ENCODE measurements at places on chromosomes 4 and X.

DNA sequence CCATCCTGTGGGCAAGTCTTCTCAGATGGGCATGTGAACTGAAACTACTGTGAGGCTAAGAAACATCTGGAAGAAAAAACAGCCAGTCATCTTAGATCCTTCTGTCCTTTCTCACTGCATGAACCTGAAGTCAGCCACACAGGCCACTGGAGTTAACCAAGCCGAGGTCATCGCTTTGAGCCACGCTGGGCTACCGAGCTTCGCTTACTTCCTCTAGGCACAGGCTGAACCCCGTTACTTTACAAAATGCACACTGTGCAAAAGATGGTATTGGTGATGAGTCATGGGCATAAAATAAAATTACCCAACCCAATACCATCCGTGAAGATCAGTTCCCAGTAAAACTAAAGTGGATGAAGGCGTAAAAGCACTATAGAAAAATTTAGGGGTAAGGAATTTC, 86.2 kb downstream of the MTMR1 start:
- DNase-seq: no peak

DNA sequence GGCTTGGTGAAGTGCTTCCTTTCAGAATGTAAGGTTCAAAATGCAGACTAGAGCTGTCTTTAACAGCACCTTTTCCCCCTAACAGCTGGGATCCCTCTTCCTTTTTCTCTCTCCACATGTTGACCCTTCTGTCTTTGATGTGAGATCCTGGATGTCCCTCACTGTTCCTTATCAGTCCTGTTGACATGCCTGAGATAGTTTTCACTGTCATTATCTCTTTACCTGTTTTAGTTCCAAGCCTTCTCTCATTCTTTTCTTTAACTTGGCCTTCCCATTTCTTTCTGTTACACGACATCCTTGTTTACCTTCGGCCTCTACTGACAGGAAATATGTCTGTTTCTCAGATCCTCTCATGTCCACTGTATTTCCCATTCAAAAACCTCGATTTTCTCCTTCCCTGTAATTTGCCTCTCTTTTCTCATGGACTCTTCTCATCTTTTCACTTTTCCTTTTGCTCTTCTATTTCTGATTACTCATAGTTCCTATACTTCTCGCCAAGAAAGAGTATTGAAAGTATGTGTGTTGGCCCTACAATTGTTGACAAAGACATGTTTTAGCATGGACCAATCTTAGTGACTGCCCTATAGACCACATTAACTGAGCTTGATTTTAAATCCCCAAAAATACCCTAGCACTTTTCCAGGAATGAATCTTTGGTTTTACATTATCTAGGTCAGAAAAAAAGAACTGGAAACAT, 1.2 kb upstream of the SOWAHB start:
- DNase-seq: no peak

GRCh38 chr4:57231781-57232180, 121.6 kb upstream of the IGFBP7 start:
- no peak for DNase-seq

DNA sequence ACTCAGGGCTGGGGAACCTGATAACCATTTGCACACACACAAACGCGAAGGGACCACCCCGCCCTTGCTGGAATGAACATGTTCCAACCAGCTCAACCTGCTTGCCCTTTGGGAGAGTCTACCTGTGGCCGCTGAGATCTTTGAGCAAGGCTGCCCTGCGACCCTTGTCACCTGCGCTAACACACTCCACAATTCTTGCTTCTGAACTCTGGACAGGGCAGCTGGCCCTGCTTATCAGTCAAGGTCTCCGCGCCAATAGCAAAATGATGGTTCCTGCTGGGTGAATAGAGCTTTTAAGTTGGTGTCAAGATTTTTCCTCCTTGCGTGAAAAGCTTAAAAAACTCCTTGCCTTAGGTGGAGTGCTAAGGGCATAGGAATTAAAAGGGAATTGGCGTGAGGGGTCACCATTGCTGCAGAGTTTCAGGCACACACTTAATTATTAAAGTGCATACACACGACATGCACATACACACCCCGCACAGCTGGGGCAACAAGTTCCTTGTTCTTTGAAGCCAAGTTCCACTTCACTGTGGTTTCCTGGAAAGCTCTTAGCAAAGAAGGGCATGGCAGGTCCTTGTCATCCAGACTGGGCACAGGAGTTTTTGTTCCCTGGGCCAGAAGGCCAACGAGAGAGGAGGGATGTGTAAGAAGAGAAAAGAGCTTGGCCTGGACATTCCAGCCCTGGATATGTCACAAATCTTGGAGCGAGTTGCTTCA, 207.7 kb downstream of the STIM2 start:
- DNase-seq: no peak

- DNase-seq: no peak
Measured at GRCh38 chr4:85861064-85861765, 386.3 kb downstream of the ARHGAP24 start.

DNA sequence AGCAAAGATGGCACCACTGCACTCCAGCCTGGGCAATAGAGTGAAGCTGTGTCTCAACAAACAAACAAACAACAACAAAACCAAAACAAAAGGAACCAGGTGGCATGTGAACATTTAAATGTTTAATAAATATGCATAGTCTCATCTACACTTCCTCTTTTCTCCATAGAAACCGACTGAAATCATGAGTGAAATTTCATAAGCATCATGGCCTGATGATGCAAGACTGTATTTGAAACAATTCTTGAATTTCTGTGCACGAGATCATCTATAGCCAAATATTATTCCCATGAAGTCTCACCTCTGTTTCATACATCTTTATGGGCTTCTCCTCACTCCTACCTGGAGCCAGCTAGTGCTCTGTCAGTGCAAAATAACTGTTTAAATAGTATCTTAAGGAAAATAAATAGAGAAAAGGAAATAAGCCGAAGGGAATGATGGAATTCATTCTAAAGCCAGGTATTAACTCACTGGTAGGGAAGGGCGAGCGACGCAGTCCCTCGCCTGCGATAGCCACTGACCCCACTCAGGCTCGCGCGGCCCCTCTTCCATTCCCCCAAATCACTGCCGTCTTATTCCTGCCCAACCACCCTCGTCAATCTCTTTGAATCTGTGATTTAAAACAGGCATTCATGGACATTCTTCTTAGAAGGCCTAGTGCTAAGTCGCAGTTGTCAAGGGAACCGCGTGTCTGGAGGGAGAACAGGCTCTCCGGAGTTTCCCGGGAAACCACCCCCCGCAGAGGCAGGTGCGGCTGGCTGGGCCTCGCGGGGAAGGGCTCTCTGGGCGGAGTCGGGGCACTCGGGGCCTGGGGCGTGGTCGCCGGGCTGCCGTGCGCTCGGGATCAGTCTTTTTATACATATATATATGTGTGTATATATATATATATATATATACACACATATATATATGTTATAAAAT, 52.4 kb upstream of the TRIM2 start:
- no peak for DNase-seq

GRCh38 chr4:176734461-176734860, 58.3 kb downstream of the VEGFC start:
- DNase-seq: no peak

GRCh38 chrX:130728208-130728607, 174.8 kb downstream of the ENOX2 start:
- DNase-seq: no peak

DNA sequence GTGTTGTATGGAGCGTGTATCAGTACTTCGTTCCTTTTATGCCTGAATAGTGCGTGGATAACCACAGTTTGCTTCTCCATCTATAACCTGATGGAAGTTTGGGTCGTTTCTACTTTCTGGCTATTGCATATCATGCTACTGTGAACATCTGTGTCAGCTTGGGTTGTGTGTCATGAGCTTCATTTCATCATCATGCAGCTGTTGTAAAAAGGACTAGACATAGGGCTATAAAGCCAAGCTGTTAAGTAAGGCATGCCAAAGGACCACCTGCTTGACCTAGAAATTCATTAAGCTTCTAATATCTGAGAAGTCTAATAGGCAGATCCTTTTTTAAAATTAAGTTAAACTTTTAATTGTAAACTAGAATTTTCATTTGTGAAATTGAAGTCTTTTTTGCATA, 18.4 kb downstream of the SMS start:
- DNase-seq: no peak

DNA sequence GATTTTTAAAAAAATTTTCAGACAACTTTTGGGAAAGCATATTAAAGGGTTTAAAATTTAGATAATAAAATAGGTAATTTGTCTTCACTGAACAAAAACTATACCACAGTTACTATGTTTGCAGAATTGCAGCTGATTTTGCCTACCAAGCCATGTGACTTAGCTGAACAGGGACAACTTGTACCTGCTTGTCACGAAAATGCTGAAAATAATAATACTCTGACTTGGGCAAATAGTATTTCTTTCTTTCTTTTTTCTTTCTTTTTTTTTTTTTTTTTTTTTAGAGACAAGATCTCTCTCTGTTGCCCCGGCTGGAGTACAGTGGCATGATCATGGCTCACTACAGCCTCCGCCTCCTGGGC, 225.2 kb upstream of the PPP1R2C start:
- DNase-seq: no peak

DNA sequence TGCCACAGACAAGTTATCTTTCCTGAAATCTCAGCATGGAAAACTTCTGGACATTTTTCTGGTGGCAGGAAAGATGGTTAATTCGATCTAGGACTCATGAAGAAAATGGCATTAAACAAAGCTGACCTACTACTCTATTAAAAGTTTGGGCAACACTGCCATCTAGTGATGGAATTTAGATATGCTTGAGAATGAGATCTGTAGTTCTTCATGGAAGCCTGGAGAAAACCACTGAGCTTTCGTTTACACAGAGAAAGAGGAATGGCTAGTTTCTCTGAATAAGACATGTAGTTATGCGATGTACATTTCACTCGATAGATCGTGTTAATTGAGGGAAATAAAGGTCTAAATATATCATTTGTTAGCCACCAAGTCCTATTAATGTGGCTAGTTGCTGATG, 51.7 kb upstream of the CHRDL1 start:
- DNase-seq: no peak

All from stimulated activated CD4-positive, alpha-beta T cell treated with anti-CD3 and anti-CD28 coated beads, TNF-alpha, amount 100 ng/mL, for 1 hour (primary cell).